ENCODE measurements at places on chromosomes 16 and 17. TPM values are rescaled to one million over a fixed set of nuclear protein-coding genes. Genes with fewer than 3 reads are reported as not detected.

DNA sequence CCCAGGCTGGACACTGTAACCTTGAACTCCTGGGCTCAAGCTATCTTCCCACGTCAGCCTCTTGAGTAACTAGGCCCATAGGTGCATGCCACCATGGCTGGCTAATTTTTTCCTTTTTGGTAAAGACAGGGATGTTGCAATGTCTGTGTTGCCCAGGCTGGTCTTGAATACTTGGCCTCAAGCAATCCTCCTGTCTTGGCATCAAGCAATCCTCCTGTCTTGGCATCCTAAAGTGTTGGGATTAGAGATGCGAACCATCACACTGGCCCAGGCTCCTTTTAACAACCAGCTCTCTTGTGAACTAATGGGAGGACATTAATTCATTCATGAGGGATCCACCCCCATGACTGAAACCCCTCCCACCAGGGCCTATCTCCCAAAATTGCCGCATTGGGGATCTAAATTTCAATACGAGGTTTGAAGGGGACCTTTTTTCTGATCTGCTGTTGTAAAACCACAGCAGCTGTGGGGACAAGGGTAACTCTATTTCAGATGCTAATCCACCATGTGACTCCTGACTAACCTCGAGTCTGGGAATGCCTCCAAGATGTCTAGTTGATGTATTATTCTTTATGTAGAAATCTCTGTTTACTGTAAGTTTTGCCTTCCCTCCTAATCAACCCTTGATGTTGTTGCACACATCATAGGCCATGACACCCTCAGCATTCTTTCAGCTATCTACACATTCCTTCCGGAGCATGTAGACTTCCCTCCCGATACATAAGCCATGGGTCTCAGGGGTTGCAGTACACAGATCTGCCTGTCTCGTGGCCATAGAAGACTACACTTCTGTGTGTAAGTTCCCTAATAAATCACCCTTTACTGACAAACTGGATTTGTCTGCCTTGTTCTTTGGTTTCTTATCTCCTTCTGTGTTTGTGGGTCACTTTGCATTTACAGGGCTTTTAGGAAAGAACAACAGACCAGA lies 37.6 kb downstream of the RNF112 start:
- H3K4me1 ChIP-seq: no peaks in the 10 kb centered on the region
- DNase-seq: no peak
- no peaks in the 10 kb centered on the region for H3K27me3 ChIP-seq
- no peak overlapping the region for H3K4me3 ChIP-seq
- no peak overlapping the region for H3K27ac ChIP-seq

DNA sequence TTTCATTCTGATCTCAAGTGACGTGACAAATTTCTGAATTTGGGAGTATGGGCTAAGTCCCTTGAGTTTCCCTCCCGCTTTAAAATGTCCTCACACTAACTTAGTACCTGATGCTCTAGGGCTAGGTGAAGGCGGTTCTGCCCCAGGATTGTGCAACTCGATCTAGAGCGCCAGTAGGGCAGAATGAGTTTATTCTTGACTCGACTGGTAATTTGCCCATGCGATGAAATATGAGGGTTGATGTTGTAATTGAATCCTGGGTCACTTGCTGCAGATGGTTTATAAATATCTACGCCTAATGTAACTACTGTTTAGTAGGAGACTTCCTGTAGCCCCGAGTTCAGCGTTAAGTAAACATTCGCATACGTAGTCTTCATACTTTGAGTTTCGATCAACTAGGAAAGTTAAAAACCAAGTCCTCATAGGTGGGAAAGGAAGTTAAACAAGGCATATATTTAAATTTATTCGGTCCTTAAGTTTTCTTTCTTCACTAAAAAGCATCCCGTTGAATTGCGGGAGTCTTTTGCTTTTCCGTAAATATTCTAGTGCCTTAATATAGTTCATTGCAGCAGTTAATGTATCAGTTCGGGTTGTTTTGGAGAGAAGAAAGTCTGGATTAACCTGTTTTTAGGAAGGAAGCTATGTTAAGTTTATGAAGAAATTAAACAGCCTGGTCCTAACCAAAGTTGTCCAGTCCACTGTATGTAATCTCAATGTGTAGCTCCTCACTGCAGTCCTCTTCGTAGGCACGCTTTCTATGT lies 1.6 kb downstream of the CTCF start:
- DNase-seq: peak; percentile 53
- H3K4me1 ChIP-seq: peaks cover 62% of the 10 kb centered on the region
- H3K36me3 ChIP-seq: no peaks in the 10 kb centered on the region
- peak overlapping the region; percentile 94 for H3K27ac ChIP-seq
- peak overlapping the region; percentile 43 for H3K4me3 ChIP-seq

DNA sequence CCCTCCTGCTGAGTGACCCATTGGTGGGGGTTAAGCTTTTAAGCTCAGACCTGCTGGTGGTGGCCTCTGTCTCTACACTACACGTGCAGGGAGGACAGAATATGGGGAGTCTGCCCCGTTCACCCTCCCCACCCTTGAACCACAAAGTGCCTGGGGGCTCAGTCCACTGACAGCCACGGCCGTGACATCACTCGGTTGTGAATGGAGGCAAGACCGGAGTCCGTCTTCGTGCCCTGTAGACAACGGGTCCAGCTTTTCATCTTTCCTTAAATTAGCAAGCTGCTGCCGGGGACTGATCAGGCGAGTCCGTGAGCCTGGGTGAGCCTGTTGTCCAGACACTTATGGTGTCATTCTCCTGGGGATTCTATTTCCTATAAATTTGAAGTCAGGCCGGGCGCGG lies 67.4 kb downstream of the CRISPLD2 start:
- H3K36me3 ChIP-seq: no peaks in the 10 kb centered on the region
- no peak overlapping the region for H3K27ac ChIP-seq
- H3K4me3 ChIP-seq: no peak overlapping the region
- peaks cover 8% of the 10 kb centered on the region for H3K4me1 ChIP-seq

DNA sequence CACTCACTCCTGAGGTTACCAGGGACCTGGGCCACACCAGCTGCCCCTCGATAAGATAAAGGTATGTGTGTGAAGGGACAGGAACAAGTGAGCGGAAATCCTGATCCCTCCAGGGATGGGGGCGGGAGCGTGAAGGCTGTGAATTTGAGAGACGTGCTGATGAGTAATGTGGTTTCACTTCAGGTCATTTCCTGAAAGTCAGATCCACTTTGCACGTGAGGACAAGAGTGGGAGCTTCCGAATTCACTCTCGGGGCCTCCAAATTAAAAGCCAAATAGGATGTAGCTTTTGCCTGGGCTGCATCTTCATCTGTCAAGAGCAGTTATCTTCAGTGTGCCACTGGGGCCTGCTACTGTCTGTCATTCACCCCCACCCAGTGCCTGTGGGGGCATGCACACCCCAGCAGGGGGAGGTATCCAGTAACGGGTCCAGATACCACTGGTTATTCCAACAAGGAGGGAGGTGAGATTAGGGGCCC lies 87.4 kb upstream of the LHX1 start:
- no peak overlapping the region for H3K27ac ChIP-seq
- H3K4me1 ChIP-seq: peaks cover 7% of the 10 kb centered on the region

SNAI3 gene
- 14.0 TPM for total RNA-seq
